ENCODE measurements at places on chromosomes 16 and 17. TPM values are rescaled to one million over a fixed set of nuclear protein-coding genes. Genes with fewer than 3 reads are reported as not detected.

KRTAP2-3 gene
- not detected for total RNA-seq

SP6 gene
- total RNA-seq: 0.48 TPM

SCNN1B gene
- 4.5 TPM for total RNA-seq

GDPD1 gene
- 2.7 TPM for total RNA-seq

WDR81 gene
- total RNA-seq: 30.8 TPM

CD79B gene
- 5.1 TPM for total RNA-seq

CTRB1 gene
- 4.0 TPM for total RNA-seq

SLC38A8 gene
- not detected for total RNA-seq

CES4A gene
- total RNA-seq: 2.8 TPM

LGALS9B gene
- total RNA-seq: not detected

TRIM72 gene
- total RNA-seq: 0.05 TPM

MYO15B gene
- 76.5 TPM for total RNA-seq

MYH1 gene
- 0.14 TPM for total RNA-seq

ORAI3 gene
- 11.0 TPM for total RNA-seq

BLTP2 gene
- total RNA-seq: 120 TPM

PVALEF gene
- not detected for total RNA-seq

WNT3 gene
- 0.81 TPM for total RNA-seq

CDT1 gene
- 2.0 TPM for total RNA-seq

CRK gene
- 56.6 TPM for total RNA-seq
